ENCODE measurements at places on chromosomes 5 and 9.

DNA sequence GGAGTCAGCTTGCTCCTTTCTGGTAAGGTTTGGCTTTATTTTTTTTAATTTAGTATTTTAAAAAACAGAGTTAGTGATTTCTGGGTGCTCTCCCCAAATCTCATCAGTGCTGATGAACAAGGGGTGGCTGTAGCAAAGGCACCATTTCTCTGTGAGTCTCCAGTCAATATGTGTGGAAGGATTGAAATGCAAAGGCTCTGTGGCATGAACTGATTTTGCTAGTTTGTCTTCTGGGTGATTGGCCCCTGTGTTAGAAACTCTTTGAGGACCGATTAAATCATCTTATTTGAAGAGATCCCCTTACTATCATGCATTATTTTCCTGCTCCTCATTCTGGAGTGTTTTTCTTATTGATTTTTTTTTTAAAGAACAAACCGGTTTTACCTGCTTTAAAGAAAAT, 596 bp downstream of the TEK start:
- DNase-seq: no peak

GRCh38 chr9:98921732-98922131, 22.0 kb upstream of the COL15A1 start:
- no peak for DNase-seq

DNA sequence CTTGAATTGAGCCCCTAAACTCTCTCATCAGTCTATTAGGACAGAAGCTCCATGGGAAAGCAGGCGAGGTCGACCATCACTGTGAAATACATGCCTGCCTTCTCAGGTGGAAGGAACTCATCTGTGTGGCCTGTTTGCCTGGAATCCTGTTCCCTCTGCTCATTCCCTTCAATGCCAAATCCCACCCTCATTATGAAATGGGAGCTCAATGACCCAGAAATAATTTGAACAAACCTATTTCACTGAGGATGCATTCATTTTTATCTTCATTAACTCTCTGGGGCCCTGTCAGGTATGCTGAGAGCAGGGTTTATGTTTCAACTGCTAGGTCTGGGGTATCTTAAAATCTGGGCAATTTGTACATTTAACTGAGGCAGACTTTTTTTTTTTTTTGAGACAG, 142.2 kb downstream of the MED27 start:
- no peak for DNase-seq

DNA sequence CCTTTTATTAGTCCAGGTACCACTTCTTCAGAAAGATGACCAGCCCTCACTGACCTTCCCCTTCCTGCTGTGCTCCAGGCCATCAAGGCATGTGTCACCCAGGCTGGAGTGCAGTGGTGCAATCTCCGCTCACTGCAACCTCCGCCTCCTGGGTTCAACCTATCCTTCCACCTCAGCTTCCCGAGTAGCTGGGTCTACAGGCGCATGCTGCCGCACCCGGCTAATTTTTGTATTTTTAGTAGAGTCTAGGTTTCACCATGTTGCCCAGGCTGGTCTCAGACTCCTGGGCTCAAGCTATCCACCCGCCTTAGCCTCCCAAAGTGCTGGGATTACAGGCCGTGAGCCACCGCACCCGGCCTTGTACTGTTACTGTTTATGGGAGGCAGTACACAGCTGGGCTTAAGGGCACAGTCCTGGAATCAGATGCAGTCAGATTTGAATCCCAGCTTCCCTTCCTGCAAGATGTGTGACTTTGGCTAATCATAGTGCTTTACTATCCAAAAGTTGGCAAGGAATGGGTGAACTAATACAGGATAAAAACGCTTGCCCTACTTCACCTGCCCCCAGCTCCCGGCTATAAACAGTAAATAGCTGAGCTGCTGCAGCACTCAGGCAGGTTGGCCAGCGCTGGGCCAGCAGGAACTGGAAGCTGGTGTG, 483 bp upstream of the EIF4EBP3 start:
- DNase-seq: no peak

- DNase-seq: no peak
These were observed 62.8 kb upstream of the TBC1D2 start for GRCh38 chr9:98318041-98318790.

- DNase-seq: no peak
These were observed 22.1 kb downstream of the FAM240B start for GRCh38 chr9:38697776-38698300.

DNA sequence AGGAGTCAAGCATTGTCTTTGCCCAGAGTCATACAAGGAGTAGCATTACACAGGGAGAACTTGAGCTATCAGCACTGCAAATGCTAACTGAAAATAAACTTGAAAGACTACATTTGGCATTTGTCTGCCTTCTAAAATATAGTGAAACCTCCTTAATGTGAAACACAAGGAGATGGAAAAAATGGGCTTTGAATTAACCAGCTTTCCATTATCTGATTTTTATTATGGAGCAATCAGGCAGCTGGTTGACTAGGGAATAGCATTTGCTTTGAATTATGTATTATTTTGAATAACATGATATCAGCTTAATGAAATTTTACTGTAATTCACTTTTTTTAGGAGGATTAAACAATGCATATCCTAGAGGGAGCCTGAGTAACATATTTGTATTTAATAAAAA, 130.8 kb downstream of the GDNF start:
- DNase-seq: no peak

GRCh38 chr5:179823937-179824744, 3.4 kb downstream of the SQSTM1 start:
- no peak for DNase-seq

GRCh38 chr9:101586651-101587050, 8.1 kb downstream of the PPP3R2 start:
- DNase-seq: no peak

- no peak for DNase-seq
These were observed 63.9 kb downstream of the MAT2B start for GRCh38 chr5:163569284-163569683.

DNA sequence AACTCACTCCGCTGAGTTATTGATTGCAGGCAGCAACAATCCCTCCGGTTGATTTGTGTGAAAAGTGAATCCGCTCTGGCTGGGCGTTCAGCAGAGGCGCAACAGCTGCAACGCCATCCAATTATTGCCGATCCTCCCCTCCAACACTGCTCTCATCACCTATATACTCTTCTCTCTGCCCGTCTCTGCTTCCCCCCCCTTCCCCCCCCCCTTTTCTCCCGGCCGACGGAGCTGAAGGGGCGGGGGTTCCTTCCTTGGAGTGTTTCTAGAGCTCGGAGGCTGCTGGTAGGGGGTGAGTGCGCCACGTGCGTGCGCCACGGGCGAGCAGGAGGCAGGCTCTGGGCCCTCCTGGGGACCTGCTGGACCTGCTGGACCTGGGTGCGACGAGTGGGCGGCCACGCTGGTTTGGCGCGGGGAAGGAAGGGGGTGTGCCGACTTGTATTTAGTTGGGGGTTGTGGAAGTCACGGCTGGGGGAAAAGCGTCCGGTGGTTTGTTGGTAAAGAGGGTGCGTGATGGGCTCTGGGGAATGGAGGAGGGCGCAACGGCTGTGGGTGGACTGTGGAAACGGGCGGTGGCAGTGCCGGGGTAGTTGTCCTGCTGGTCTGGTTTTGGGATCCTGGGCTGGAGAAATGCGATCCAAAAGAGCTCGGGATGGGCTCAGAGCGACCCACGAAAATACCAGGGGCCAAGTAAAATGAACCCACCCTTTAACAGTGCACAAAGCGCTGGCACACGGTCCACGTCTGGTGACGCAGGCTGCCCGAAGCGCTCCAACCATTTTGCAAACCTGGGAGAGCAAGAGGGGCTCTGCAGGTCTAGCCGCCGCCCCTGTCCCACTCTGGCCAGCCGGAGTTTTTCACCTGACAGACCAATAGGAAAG, 6.4 kb upstream of the MEF2C start:
- no peak for DNase-seq

DNA sequence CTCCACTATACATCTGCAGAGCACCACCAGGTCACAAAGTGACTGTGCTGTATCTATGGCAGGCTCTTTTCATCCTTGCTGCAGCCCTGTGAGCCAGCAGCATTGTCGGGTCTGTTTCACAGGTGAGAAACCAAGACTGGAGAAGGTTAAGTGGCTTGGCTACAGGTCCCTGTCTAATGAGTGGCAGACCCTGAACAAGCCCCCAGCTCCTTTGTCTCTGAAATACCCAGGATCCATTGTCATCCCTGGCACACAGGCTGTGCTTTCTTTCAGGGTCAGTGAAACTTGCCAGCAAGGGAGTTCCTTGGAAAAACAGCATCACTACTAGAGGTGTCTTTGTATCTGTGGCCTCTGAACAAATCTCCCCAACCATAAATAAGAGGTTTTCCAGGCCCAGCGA, 27.6 kb upstream of the CXCL14 start:
- no peak for DNase-seq

GRCh38 chr9:22036866-22037626, 27.9 kb upstream of the CDKN2B start:
- no peak for DNase-seq

DNA sequence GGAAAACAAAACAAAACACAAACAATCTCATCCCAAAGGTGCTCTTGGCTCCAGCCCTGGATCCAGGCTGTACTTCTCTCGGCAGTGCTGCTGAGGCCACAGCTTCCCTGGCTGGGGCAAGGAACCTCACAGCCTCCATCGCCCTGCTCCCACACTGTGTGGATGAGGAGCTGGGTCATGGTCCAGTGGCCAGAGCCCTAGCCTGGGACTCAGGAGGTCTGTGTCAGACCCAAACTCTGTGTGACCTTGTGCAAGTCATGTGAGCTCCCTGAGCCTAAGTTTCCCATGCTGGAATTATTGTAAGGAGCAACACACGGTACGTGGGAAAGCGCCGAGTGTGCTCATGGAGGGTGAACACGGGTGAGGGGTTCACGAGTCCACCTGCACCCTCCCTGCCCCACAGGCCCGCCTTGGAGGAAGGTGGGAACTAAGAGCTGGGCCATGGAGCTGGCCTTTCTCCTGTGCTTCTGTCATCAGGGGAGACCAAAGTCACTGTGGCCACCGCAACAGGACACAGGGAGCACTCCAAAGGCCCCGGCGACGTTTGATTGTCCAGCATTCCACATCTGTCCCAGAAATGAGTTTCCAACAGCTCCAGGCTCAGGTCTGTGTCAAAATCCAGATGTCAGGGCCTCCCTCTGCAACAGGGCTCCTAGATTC, 26.2 kb upstream of the SMU1 start:
- DNase-seq: no peak

DNA sequence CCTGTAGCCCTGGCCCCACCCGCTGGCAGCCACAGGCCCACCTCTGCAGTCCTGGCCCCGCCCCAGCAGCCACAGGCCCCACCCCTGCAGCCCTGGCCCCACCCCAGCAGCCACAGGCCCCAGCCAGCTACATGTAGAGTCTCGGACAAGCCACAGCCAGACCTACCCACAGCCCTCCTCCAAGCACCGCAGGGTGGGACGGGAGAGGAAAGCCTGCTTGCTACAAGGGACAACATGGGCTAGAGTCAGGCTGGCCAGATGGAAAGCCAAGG, 49.5 kb upstream of the SARDH start:
- no peak for DNase-seq

DNA sequence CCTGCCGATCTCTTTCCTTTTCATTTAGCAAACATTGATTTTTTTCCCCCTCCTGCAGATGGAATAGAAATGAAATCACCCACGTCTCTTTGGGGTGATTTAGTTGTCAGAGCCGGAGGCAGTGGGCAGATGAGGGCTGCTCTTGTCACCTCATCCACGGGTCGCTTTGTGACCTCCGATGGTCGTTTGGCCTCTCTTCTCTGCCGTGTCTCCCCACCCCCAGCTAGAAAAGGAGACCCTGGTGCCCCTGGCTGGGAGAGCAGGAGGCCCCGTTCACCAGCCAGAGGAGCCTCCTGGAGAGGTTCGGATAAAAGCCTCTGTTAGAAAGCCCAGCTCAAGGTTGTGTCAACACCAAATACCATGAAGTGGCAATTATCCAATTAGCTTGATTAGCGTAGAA, 21.6 kb upstream of the RXRA start:
- no peak for DNase-seq

All from stimulated activated CD4-positive, alpha-beta T cell treated with anti-CD3 and anti-CD28 coated beads, Interleukin-2, amount 100 ng/mL, for 4 hours (primary cell).